ENCODE measurements at places on chromosomes 3 and 15.

DNA sequence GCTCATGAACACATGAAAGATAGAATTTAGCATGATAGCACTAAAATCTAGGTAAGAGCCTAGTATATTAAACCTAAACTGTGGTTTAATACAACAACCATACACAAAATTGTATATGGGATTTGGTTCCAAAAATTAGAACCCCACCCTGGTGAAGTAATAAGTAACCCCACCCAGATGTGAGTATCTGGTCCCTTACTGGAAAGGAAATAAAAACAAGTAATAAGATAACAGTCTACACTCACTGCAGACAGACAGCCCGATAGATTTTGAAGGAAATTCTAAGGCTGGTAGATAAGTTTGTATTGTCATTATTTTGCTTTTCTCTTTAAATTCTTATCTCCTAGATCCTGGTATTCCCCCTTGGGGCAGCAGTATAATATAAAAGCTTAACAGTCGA, 184.9 kb downstream of the ZBTB20 start:
- no peak for DNase-seq

- no peak for DNase-seq
Observed at GRCh38 chr3:23574822-23575315, 230.9 kb upstream of the UBE2E1 start.

DNA sequence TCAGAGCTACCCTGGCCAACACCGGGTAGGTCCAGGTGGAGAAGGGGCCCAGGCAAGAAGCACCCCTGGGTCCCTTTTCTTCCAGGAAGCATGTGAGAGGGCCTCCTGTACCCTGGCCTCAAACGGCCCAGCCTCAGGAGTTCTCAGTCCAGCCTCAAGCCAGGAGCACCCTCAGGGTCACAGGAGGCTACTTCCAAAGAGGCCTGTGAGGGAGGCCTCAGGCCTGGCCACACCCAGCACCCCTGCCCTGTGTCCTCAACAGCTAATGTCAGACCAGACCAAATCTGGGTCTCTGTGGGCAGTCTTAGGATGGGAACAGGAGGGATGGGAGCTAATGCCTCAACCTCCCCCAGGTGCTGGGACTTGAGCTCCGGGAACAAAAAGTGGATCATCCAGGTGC, 23.5 kb downstream of the PTH1R start:
- DNase-seq, result no peak

DNA sequence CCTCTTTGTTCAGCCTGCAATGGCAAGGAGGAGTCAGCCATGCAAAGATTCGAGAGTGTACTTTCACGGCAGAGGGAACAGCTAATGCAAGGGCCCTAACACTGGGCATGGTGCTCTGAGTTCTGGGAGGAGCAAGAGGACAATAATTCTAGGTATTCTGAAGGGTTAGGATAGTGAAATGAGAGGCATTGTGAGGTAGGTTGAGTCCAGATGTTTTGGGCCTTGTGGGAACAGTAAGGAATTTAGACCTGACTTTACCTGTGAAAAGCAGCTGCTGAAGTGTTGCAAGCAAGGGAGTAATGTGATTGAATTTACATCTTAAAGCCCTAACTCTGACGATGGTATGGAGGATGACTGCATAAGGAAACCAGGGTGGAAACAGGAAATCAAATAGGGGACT, 211.6 kb downstream of the CNTN3 start:
- DNase-seq, result no peak

DNA sequence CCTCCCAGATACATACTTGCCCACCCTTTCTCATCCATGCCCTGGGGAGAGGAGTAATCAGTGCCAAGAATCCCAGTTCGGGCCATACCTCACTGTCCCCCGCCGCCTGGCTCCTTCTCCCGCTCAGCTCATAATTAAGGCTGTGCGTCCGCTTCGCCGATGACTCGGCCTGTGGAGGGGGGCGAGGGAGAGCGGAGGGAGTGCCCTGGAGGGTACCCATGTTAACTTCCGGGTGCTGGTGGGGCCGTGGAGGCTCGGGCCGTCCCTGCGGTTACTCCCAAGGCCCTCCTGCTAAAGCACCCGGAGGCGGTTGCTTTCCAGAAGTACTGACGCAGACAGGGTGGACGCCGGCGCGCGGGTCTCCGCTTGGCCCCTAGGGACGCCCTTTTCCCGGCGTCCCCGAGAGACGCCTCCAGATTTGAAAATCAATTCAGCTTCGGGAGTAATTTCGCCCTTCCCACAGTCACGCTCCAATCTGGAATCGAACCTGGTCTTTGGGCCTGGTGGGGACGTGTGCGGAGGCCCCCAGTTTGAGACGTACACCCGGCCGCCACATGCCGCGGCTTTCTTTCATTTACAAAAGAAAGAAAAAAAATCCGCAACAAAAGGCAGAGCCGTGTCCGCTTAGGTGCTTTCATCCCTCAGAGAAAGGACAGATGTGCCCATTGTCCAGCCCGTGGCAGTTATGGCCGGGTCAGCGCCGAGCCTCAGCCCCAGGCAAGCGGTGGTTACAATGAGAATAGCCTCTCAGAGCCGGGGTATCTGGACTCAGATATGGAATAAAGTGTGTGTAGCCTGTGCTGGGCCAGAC, 1.0 kb upstream of the ONECUT1 start:
- no peak for DNase-seq

- no peak for DNase-seq
Observed at GRCh38 chr3:137990427-137990826, 19.5 kb upstream of the CLDN18 start.

- DNase-seq, result no peak
Observed at GRCh38 chr3:31255007-31255581, 277.6 kb upstream of the STT3B start.

- DNase-seq, result no peak
Observed at GRCh38 chr3:87607234-87607633, 330.9 kb upstream of the POU1F1 start.

- no peak for DNase-seq
Observed at GRCh38 chr15:26771578-26772153, 1.2 kb downstream of the GABRB3 start.

DNA sequence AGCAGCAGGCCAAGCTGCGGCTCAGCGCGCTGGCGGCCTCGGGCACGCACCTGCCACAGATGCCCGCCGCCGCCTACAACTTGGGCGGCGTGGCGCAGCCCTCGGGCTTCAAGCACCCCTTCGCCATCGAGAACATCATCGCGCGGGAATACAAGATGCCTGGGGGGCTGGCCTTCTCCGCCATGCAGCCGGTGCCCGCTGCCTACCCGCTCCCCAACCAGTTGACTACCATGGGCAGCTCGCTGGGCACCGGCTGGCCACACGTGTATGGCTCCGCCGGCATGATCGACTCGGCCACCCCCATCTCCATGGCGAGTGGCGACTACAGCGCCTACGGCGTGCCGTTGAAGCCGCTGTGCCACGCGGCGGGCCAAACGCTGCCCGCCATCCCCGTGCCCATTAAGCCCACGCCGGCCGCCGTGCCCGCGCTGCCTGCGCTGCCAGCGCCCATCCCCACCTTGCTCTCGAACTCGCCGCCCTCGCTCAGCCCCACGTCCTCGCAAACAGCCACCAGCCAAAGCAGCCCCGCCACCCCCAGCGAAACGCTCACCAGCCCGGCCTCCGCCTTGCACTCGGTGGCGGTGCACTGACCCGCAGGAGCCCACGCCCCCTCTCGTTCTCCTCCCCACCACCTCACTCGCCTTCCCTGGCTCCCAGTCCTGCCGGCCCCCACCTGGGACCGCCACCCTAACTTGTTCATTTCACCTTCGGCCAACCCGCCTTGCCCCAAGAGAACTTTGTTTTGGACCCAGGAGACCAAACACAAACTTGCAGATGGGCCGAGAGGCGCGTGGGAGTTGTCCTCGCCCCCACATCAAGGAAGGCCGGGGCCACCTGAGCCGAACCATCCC, 1.5 kb downstream of the FOXB1 start:
- DNase-seq, result no peak

DNA sequence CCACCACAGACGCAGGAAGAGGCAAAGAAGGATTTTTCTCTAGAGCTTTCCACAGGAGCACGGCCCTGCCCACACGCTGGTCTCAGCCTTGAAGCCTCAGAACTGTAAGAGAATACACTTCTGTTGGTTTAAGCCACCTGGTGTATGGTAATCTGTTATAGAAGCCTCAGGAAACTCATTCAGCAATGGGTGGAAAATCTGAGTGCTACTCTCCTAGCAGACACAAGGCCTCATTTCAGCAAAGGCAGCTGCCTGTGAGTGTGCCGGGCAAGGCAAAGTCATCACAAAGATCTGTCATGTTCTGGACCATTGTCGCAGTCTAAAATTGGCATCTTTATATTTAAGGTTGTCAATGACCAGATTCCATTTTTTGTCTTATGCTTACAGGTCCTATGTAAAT, 31.0 kb downstream of the ATP10A start:
- no peak for DNase-seq

DNA sequence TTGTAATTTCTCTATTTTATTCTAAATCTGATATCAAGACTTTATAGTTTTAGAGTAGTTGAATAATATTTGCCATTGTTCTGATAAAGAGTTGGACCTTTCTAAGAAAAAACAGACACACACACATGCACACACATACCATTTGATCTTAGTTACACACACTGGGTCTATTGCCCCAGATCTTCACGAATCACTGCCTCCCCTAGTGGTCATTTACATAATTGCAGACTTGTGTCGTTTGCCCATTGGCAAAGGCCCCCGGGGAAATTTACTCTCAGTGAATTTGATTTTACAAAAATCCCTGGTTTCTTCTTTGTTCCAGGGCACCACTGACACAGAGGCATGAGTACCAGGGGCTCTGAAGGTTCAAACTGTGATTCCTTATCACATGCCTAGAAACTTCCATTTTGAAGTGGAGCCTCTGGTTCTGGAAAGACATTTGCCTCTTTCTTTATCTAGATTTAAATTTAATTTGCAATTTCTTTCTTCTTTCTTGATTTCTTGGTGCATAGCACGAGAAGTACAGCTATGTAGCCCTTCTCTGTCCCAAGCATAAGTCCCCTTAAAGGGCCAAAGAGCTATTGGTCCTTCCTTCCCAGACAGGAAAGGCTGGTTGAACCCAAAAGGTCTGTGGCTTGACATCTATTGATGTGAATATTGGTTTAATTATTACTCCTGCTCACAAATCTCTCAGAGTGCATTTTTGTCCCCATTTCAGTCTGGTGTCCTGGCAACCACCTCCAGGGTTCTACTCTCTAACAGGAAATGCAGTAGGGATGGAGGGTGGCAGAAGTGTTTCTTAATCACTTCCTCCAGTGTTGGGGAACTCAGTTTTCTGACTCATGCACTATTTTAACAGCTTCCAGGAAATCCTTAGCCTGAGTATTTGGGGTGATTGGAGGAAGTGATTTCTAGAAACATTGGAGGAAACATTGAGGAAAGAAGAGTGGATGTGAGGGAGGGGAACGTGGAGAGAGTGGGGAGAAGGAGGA, 32.4 kb upstream of the SLC6A11 start:
- DNase-seq, result peak; percentile 54

- no peak for DNase-seq
Observed at GRCh38 chr3:86982883-86983282, 8.1 kb downstream of the VGLL3 start.

DNA sequence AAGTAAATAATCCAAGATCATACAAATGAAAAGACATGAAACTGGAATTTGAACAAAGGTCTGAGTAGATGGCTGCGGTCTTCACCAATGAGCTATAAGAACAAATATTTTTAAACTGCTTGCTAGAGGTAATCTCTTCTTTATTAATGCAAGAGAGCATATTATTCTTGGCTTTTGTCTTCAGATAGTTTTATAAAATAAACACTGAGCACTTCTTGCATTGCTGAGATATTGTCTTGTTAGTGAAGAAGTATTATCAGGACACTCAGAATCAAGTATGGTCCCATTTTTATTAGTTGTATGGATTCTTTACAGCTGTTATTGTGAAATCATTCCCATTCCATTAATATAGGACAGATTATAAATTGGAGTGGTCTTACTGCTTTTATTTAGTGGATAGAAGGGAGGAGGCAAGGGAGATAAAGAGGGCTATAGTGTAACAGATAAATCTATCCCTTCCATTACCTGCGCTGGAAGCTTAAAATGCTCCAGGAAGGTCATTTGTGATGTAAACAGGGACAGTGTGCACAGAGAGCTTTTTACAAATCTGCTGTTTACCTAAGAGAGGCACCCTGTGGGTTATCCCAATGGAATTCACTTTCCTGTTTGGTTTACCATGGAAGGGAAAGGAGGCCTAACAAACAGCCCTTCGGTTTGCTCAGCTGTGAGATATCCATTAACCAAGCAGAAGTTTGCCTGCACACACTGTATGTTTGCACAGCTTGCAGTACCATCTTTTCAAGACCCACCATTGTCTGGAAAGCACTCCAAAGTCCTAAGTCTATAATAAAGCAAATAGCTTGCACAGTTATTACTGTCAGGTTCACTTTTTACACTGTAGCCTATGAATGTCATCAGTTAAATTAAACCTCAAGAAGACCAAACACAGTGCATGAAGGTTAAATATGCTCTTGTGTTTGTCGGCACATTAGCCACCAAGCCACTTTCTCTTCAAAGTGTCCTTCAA, 347.7 kb upstream of the TGFBR2 start:
- no peak for DNase-seq

GRCh38 chr3:16848007-16848406, 36.7 kb upstream of the PLCL2 start:
- DNase-seq, result no peak

DNA sequence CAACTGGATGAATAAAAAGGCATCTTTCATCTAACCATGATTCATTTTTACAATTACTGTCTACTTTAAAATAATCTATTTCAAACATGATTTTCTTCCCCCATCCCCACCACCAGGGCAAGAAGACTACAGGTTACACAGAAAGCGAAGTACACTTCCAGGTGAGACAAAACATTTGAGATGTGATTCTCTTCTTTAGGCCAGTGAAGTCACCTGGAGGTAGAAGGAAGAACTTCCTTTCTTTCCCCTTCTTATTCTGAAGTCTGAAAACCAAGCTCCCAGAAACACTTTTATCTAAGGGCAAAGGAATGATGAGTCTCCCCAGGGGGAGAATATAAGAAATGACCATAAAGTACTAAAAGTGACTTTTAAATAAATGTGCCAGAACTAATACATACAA, 36.7 kb downstream of the SHQ1 start:
- no peak for DNase-seq

DNA sequence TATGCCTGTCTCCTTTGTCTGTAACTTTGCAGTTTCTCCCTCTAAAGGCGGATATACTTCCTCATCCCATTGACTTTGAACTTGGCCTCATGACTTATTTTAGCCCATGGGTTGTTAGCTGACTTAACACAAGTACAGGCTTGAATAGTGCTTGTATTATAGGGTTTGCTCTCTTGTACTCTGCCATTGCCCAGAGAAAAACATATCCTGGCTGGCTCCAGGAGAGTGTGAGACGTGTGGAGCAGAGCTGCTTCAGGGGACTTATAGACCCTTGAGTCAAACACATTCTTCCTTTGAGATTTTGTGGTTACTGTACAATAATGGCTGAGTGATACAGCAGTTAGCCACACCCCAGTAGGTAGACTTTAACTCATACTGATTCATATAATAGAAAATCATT, 124.0 kb downstream of the RAP2B start:
- DNase-seq, result no peak

- no peak for DNase-seq
Observed at GRCh38 chr15:34620142-34620541, 36.7 kb upstream of the GOLGA8B start.

GRCh38 chr3:53837331-53837730, 8.9 kb downstream of the CHDH start:
- DNase-seq, result no peak

GRCh38 chr3:183815563-183815940, 9.8 kb downstream of the MAP6D1 start:
- DNase-seq, result no peak

GRCh38 chr15:50281427-50281826, 15.9 kb upstream of the HDC start:
- no peak for DNase-seq

- DNase-seq, result no peak
Observed at GRCh38 chr3:38229036-38229435, 36.6 kb upstream of the SLC22A13 start.

Measured in hematopoietic multipotent progenitor cell treated with erythropoietin and hydrocortisone succinate and interleukin-3 and kit ligand, for 15 days (in vitro differentiated cells).